Kidney (tissue), 22 donors: ENCODE measurements at places on chromosomes 11 and 22. TPM values are rescaled to one million over a fixed set of nuclear protein-coding genes. Genes with fewer than 3 reads are reported as not detected.

- no peaks in the 10 kb centered on the region for H3K36me3 ChIP-seq
- H3K4me1 ChIP-seq = no peaks in the 10 kb centered on the region
These were observed 63.2 kb downstream of the BTG4 start for GRCh38 chr11:111448831-111449557.

GRCh38 chr11:128713595-128713994 is 19.7 kb downstream of the FLI1 start:
- no peak overlapping the region for H3K4me3 ChIP-seq
- H3K36me3 ChIP-seq = no peaks in the 10 kb centered on the region
- H3K4me1 ChIP-seq = no peaks in the 10 kb centered on the region
- DNase-seq = no peak
- H3K27me3 ChIP-seq = no peaks in the 10 kb centered on the region
- H3K27ac ChIP-seq = no peak overlapping the region

GRCh38 chr11:79092791-79093353 is 348.0 kb downstream of the TENM4 start:
- no peaks in the 10 kb centered on the region for H3K27me3 ChIP-seq
- H3K4me3 ChIP-seq = no peak overlapping the region
- no peak overlapping the region for H3K27ac ChIP-seq
- peaks cover 3% of the 10 kb centered on the region for H3K4me1 ChIP-seq
- H3K36me3 ChIP-seq = no peaks in the 10 kb centered on the region
- no peak for DNase-seq

GRCh38 chr11:17457396-17458173 is 19.1 kb downstream of the ABCC8 start:
- no peaks in the 10 kb centered on the region for H3K27me3 ChIP-seq
- no peaks in the 10 kb centered on the region for H3K4me1 ChIP-seq
- DNase-seq = no peak
- H3K36me3 ChIP-seq = no peaks in the 10 kb centered on the region
- H3K4me3 ChIP-seq = no peak overlapping the region
- no peak overlapping the region for H3K27ac ChIP-seq

DNA sequence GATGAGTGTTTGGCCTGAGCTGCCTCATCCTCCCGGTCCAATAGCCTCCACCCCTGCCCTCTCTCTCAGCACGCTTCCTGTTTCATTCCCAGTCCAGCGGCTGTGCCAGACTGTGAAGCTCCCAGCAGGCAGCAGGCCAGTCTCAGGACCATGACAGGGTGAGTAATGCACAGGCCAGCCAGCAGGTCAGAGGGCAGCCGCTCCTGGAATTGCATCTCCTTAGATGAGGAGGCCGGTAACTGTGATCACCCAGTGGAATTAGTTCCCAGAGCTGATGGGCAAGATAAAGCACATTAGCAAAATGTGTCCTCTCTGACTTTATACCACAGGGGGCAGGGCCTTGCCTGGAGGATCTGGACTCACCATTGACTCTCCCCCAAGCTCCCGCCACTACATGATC is 251.2 kb downstream of the ETS1 start:
- H3K36me3 ChIP-seq = no peaks in the 10 kb centered on the region
- peaks cover 4% of the 10 kb centered on the region for H3K4me1 ChIP-seq
- DNase-seq = peak; percentile 93
- H3K4me3 ChIP-seq = no peak overlapping the region
- H3K27me3 ChIP-seq = no peaks in the 10 kb centered on the region

DNA sequence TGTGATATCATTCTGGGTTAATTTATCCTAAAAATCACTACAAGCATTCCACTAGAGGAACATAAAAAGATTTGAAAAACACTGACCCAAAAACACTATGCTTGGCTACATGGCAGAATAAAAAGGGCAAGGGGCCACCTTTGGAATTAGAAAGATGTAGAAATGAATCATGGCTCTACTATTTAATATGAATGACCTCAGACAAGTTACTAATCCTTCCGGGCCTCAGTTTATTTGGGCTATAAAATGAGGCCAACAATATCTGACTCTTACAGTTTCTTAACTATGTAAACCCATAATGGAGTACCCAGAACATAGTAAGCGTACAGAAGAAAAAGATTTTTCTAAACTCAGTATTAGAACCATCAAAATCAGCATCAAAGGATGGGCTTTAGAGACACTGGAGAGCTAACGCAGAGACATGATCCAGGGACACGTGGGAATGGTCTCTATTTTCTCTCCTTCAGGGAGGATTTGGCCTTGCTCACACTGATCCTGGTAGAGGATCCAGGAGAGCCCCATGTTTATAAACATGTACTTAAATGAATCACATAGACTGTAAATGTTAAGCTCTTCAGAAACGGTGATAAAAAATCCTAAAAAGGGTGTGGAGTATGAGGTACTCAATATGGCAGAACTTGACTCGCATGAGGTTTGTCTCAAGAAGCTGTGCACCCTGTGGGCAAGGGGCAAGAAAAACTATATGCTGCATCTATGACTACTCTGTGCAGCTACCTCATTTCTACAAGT is 288.4 kb upstream of the PITPNB start:
- DNase-seq = no peak
- no peak overlapping the region for H3K27ac ChIP-seq
- H3K27me3 ChIP-seq = no peaks in the 10 kb centered on the region
- H3K4me3 ChIP-seq = no peak overlapping the region
- no peaks in the 10 kb centered on the region for H3K4me1 ChIP-seq

GRCh38 chr11:120867988-120868387 is 155.9 kb upstream of the TBCEL start:
- no peaks in the 10 kb centered on the region for H3K36me3 ChIP-seq
- no peak overlapping the region for H3K4me3 ChIP-seq
- H3K4me1 ChIP-seq = no peaks in the 10 kb centered on the region
- no peak for DNase-seq
- H3K27ac ChIP-seq = no peak overlapping the region
- no peaks in the 10 kb centered on the region for H3K27me3 ChIP-seq

WNT11 gene
- total RNA-seq = 2.2 TPM

SYCE3 gene
- total RNA-seq = not detected
